Foreskin keratinocyte (primary cell): ENCODE measurements at places on chromosomes 16 and 17.

- peak; percentile 83 for DNase-seq
Observed at GRCh38 chr17:4679658-4680057, 24.3 kb downstream of the PELP1 start.

- no peak for DNase-seq
Observed at GRCh38 chr16:57878586-57878985, 76.3 kb upstream of the KIFC3 start.

- no peak for DNase-seq
Observed at GRCh38 chr16:46762583-46762982, 14.4 kb upstream of the MYLK3 start.

GRCh38 chr17:77027271-77027889 lies 113.4 kb upstream of the SEC14L1 start:
- no peak for DNase-seq

GRCh38 chr17:76479515-76480060 lies 12.2 kb downstream of the AANAT start:
- DNase-seq: no peak

DNA sequence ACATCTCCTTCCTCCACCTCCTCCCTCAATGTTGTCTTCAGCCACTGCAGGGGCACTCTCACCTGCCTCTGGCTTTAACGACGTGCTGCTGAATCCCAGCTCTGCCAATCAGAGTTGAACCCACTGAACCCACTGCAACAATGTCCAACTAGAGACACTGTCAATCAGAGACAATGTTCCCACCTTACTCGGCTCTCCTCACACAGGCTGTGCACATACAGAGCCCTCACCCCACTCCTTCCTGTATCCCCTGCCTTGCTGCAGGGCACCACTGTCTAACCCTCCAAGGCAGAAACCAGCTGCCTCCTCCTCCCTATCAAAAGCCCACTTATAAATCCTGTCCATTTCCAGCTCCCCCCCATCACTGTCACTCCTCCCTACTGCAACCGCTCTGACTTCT lies 58.7 kb downstream of the ANKRD11 start:
- no peak for DNase-seq

DNA sequence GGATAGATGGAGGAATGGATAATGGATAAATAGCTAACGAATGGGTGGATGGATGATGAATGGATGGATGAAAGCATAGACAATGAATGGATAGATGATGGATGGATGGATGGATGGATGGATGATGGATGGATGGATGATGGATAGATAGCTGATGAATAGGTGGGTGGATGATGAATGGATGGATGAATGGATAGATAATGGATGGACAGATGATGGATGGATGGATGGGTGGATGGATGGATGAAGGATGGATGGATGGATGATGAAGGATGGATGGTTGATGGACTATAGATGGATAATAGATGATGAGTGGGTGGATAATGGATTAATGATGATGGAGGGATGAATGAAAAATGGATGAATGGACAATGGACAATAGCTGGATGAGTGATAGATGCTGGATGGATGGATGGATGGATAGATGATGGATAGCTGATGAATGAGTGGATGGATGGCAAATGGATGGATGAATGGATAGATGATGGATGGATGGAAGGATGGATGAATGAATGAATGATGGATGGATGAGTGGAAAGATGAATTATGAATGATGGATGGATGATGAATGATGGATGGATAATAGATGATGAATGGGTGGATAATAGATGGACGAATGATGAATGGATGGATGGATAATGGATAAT lies 239.8 kb downstream of the KATNIP start:
- no peak for DNase-seq

- no peak for DNase-seq
Observed at GRCh38 chr17:42819939-42820535, 4.0 kb downstream of the BECN1 start.

GRCh38 chr17:78257810-78258322 lies 26.4 kb downstream of the TMEM235 start:
- no peak for DNase-seq

DNA sequence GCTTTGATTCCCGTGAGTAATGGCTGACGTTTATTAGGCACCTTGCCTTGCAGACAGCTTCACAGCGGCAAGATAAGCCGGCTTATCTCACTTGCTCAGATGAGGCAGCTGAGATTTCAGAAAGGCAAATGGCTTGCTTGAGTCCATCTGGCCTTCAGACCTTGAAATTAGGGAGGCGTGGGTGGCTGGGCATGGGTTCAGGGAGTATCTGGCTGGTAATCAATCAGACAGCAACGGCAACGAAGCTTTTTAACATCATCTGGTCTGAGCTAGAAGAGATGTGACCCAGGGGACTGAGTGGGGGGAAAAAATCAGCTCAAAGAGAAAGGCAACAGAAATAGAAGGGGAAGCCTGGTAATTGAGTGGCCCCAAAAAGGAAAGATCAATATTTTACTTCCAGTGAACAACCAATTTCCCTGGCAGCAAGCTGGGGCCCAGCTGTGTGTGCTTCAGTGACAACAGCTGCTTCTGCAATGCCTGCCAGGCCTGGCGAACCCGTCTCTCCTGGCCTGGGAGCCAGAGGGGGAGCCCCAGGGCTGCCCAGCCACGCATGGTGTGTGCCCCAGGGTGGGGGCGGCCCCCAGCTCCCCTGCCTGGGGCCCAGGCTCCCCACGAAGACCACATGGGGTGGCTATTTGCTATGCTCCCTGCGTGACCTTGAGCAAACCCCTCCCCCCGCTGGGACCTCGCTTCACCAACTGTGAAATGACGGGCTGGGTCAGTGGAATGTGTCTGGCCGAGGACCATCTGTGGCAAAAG lies 34.0 kb downstream of the RAB11FIP4 start:
- no peak for DNase-seq
